ENCODE measurements at places on chromosomes 5 and 9. TPM values are rescaled to one million over a fixed set of nuclear protein-coding genes. Genes with fewer than 3 reads are reported as not detected.

GRCh38 chr5:145856285-145856818, 16.5 kb downstream of the GRXCR2 start:
- DNase-seq: no peak

Gene MYOT
- total RNA-seq: not detected

GRCh38 chr9:18037981-18038380, 436.0 kb upstream of the ADAMTSL1 start:
- no peak for DNase-seq

Gene PAXX
- 18.0 TPM for total RNA-seq

DNA sequence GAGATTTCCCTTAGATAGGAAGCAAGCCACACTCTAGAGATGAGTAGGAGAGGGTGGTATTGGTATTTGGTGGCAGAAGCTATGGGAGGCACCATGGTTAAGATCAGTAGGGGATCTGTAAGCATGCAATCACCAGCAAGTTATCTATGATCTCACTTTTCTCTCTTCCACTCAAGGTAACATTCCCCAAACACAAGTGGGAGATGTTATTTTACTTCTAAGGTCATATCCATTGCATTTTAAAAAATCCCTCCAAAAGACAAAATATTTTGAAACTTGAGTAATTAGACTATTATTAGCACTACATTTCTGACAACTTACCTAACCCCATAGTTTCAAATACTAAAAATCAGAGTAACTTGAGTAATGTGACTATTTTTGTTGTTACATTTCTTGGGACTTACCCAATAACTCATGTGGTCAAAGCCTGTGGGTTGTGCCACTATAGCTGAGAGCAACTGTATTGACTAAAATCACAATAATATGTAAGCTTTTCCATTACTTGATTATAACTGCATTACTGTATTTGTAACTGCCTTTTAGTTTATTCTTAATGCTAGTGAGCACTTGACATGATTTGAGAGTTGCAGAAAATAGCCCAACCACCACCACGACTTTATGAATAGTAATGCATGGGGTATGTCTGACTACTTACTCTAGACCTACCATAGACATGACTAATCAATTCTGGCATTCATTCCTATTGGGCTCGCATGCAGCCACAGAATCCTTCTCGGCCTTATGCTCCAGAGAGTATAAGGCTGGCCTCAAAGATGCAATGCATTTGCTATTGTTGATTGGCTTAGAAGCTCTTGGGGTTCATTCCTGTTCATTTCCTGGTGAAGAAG, 264.7 kb downstream of the TRIM32 start:
- DNase-seq: no peak

DNA sequence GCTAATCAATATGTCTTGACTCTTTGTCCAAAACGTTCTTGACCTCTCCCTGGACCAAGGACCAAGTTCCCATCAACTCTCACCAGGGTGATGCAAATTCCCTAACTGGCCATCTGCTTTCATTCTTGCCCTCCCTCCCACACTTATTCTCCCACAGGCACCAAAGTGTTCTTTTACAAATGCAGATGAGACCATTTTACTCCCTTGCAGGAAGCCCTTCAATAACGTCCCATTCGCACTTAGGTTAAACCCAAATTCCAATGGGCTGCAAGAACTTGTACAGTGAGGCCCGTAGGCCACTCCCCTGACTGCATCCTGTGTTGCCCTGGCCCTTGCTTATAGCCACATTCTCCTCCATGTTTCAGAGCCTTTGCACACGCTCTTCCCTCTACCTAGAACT, 7.3 kb downstream of the ARAP3 start:
- DNase-seq: no peak

DNA sequence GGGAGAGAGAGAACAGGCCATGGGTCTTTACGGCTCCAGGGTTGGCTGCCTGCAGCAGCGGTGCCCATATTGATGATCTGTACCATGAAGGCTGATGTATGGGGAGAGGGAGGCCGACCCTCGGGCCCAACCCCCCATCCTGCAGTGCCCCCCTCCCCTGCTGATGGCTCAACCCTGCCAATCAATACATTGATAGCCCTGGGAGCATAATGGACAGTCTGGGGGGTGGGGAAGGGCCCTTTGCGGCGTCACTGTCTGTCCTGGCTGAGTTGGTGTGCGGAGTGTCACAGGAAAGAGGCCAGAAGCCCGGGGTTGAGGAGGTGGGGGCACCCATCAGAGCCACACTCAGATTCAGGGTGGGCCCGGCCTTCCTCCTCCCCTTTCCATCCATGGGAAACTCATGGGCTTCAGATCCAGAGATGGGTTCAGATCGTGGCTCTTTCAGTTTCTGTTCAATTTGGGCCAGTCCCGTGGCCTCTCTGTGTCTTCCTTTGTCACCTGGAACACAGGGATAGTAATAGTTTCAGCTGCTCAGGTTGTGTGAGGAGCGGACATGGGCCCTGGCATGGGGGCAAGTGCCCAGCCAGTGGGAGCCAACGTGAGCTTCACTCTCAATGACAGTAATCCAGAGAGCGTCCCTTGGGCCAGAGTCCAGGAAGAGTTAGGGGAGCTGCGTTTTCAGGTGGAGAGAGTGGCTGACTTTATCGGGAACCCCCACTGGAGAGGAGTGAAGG, 9.5 kb downstream of the FGF18 start:
- DNase-seq: no peak

DNA sequence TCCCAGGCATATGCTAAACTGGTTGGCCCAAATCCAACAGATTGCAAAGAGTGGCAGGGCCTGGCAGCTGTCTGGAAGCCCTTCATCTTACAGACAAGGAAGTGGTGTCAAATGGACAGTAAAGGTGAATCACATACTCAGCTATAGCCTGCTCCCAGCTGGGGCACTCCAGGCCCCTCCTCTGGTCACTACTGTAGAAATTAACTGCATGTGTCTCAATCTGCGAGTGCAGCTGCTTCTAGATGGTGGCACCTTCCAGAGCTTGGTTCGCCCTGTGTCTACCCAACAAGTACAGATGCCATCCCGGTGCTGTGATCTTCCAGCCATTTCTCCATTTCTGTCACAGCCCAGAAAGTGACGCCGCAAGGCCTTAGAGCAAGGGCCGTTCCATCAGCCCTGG, 50.2 kb downstream of the OTULIN start:
- no peak for DNase-seq

DNA sequence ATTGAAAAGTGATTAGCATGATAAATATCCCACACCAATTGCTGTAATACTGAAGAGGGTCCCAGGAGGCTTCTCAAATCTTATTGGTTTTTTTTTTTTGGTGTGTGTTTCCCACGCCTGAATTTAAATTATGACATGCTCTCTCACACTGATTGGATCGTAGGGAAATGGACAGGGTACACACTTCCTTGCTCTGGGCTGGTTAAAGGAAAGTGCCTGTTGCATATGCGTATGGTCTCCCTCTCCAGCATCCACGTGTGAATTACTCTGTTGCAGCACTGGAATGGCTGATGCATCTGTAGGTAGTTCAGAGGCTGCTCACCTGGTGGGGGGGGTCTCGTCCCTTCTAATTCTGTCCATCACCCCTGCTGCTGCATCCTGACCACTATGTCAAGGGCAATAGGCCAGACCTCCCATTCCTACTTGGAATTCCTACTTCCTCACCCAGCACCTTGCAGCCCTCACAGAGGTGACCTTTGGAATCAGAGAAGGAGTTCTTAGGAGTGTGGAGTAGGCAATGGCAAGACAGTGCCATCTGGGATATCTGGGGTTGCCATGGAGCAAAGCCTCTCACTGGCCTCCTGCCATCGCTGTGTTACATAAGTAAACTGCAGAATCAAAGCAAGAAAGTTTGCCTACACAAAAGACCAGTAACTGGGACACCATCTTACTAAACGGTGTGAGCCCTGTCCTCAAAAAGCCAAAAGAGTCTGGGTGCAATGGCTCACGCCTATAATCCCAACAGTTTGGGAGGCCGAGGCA, 71.4 kb upstream of the FBXW11 start:
- DNase-seq: no peak

- DNase-seq: no peak
These were observed 44.0 kb downstream of the ST8SIA4 start for GRCh38 chr5:100858987-100859545.

GRCh38 chr5:110809006-110809405, 70.2 kb downstream of the SLC25A46 start:
- DNase-seq: no peak

- DNase-seq: no peak
These were observed 56.3 kb upstream of the GPBP1 start for GRCh38 chr5:57117596-57117995.

Gene ARL14EPL
- total RNA-seq: 0.39 TPM

Gene DEPDC1B
- total RNA-seq: 22.6 TPM

- DNase-seq: no peak
These were observed 277.9 kb upstream of the CDH9 start for GRCh38 chr5:27316271-27316650.

DNA sequence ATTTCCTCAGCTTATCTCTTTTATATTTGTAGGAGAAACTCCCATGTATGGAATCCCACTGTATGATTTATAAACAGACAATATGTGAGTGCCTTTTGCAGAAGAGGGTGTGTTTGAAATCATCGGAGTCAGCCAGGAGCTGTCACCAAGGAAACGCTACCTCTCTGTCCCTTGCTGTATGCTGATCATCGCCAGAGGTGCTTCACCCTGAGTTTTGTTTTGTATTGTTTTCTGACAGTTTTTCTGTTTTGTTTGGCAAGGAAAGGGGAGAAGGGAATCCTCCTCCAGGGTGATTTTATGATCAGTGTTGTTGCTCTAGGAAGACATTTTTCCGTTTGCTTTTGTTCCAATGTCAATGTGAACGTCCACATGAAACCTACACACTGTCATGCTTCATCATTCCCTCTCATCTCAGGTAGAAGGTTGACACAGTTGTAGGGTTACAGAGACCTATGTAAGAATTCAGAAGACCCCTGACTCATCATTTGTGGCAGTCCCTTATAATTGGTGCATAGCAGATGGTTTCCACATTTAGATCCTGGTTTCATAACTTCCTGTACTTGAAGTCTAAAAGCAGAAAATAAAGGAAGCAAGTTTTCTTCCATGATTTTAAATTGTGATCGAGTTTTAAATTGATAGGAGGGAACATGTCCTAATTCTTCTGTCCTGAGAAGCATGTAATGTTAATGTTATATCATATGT, 18.0 kb upstream of the CTSL start:
- no peak for DNase-seq

- no peak for DNase-seq
These were observed 130.5 kb downstream of the SCAMP1 start for GRCh38 chr5:78490709-78491485.

- no peak for DNase-seq
These were observed 152.0 kb upstream of the SLC28A3 start for GRCh38 chr9:84492366-84493159.

Gene ADAMTS19
- total RNA-seq: not detected

GRCh38 chr5:4212981-4213819, 617.6 kb downstream of the IRX1 start:
- DNase-seq: no peak

Gene PCDHB7
- total RNA-seq: 0.40 TPM
